ENCODE measurements at places on chromosomes 5 and 9.

DNA sequence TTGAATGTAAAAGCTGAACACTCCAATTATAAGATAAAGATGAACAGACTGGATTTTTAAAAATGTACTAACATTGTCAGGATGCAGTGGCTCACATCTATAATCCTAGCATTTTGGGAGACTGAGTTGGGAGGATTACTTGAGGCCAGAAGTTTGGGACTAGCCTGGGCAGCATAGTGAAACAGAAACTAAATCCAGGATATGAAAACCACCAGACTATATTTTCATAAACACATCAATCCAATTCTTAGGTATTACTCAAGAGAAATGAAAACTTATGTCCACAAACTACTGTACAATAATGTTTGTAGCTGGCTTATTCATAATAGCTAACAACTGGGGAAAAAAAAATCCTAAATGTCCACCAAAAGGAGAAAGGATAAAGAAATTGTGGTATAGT is 26.8 kb upstream of the NAA35 start:
- DNase-seq, result no peak

DNA sequence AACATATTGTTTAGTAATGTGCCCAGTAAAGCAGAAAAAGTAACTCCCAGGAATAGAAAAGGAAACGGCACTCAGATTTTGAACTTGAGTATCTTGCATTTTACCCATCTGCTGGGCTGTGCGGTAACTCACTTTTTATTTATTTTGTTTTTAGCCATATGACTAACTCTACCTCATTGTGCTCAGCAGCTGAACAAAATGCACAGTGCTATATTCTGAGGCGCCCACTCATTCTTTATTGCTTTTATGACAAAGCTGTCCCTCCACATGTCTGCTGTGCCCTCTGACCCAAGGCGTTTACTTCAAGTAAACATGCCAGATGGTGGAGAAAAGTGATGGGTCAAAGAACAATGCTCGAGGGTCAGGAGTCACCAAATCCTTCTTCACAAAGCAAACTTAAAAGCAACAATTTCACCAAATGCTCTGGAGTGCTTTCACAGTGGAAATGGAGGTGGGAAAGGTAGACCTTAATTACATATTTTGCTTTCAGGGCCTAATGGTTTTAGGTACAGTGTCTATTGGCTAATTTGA is 215.2 kb upstream of the ELAVL2 start:
- DNase-seq, result no peak

- no peak for DNase-seq
These were observed 726.4 kb upstream of the TYRP1 start for GRCh38 chr9:11966786-11967185.

- no peak for DNase-seq
These were observed 24.2 kb upstream of the HAPLN1 start for GRCh38 chr5:83744821-83745220.

GRCh38 chr9:95756101-95756500 is 119.4 kb upstream of the ERCC6L2 start:
- no peak for DNase-seq

- no peak for DNase-seq
These were observed 94.2 kb upstream of the VCAN start for GRCh38 chr5:83377131-83377865.
